CD4-positive, alpha-beta T cell treated with Interleukin-10 for 1 hour (primary cell): ENCODE measurements at places on chromosomes 4 and X.
A peak's percentile ranks its signal among the peaks of the same experiment; 100 is the strongest.

DNA sequence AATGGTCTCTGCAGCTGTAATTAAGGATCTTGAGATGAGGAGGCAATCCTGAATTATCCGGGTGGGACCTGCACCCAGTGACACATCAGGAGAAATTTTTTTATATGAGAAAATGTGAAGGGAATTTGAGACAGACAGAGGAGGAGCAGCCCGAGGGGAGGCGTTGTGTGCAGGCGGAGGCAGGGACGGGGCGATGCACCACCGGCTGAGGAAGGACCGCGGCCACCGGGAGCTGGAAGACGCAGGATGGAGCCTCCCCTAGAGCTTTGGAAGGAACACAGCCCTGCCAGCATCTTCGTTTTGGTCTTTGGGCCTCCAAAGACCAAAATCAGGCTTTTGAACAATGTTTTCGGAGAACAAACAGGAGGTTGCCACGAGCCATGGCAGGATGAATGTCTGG, 85.0 kb upstream of the ADRA2C start:
- DNase-seq, result no peak

DNA sequence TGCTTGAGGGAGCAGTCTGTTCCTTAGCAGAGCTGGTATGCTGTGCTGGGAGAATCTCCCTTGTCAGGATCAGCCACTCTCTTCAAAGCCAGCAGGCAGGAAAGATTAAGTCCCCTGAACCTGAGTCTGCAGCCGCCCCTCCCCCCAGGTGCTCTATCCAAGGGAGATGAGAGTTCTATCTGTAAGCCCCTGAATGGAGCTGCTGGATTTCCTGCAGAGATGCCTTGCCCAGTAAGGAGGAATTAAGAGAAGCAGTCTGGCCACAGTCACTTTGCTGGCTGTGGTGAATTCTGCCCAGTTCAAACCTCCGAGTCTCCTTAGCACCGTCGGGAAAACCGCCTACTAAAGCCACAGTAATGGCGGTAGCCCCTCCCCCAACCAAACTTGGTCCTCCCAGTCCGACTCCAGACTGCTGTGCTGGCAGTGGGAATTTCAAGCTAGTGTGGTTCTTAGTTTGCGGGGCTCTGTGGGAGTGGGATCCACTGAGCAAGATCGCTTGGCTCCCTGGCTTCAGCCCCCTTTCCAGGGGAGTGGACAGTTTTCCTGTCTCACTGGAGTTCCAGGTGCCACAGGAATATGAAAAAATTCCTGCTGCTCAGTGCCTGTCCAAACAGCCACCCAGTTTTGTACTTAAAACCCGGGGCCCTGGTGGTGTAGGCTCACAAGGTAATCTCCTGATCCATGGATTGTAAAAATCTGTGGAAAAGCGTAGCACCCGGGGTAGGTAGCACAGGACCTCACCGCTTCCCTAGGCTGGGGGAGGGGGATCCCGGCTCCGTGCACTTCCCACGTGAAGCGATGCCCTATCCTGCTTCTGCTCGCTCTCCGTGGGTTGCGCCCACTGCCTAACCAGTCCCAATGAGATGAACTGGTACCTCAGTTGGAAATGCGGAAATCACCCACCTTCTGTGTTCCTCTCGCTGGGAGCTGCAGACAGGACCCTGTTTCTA, 38.0 kb downstream of the RAB28 start:
- no peak for DNase-seq

- no peak for DNase-seq
These were observed 63.6 kb downstream of the PALLD start for GRCh38 chr4:168560184-168561180.

GRCh38 chr4:185213877-185214276, 4.5 kb downstream of the SNX25 start:
- no peak for DNase-seq

GRCh38 chrX:63258144-63258543, 93.0 kb downstream of the SPIN4 start:
- no peak for DNase-seq

- no peak for DNase-seq
These were observed 58.2 kb upstream of the DYNLT3 start for GRCh38 chrX:37905436-37906147.

DNA sequence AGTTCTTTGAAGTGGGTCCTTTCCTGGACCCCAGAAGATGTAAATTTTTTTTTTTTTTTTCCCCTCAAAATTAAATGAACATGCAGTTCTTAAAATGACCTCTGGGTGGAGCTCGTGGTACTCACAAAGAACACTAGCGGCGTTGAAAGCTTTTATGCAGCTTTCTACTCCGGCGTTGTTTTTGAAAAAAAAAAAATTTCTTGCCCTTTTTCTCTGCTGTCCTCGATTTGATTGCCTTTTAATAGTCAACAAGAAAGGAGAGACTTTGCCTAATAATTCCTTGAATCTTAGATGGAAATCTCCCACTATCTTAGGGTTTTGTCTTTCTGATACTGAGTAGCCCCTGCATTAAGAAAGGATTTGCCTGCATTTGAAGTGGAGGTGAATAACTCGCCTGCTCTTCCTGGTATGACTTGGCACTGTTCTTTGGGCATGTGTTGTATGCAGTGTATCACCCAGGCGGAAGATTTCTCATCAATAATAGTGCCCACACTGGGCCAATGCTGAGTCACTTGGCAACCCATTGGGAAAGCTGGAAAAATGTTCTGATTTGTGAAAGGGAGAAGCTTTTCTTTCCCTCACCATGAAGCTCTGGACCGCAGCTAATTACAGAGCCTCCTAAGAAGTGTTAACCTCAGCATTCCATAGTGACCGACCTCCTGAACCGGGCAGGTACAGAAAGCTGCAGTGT, 104.0 kb downstream of the PHEX start:
- DNase-seq, result peak; percentile 43

- DNase-seq, result no peak
These were observed 42.7 kb upstream of the CTAG2 start for GRCh38 chrX:154695911-154696675.

DNA sequence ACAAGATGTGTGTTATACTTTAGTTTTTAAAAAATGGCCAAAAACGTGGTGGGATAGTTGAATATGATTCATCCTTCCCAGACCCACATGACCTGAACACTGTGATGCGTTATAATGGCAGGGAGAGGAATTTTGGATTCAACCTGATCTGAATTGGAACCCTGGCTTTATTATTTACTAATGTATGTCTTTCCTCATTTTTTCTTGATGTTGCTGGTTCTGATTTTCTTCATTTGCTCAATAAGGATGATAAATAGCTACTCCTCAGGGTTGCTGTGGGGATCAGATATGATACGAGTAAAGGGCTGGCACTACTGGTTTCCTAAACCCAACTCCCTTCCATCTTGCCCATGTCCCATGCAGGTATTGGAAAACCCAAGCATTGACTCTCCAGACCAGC, 24.2 kb upstream of the ACSL1 start:
- no peak for DNase-seq

- DNase-seq, result no peak
These were observed 22.5 kb downstream of the OTUD6A start for GRCh38 chrX:70084592-70085240.

- no peak for DNase-seq
These were observed 220.1 kb downstream of the PDGFC start for GRCh38 chr4:156751486-156751885.

- no peak for DNase-seq
These were observed 12.3 kb downstream of the GEMIN8 start for GRCh38 chrX:14017399-14017798.

- no peak for DNase-seq
These were observed 8.5 kb upstream of the PCDH19 start for GRCh38 chrX:100418556-100418955.

GRCh38 chr4:165293061-165293460, 34.4 kb upstream of the MSMO1 start:
- no peak for DNase-seq

GRCh38 chrX:100417681-100418080, 7.6 kb upstream of the PCDH19 start:
- no peak for DNase-seq

- DNase-seq, result no peak
These were observed 2.7 kb downstream of the GPRASP2 start for GRCh38 chrX:102714994-102715393.

DNA sequence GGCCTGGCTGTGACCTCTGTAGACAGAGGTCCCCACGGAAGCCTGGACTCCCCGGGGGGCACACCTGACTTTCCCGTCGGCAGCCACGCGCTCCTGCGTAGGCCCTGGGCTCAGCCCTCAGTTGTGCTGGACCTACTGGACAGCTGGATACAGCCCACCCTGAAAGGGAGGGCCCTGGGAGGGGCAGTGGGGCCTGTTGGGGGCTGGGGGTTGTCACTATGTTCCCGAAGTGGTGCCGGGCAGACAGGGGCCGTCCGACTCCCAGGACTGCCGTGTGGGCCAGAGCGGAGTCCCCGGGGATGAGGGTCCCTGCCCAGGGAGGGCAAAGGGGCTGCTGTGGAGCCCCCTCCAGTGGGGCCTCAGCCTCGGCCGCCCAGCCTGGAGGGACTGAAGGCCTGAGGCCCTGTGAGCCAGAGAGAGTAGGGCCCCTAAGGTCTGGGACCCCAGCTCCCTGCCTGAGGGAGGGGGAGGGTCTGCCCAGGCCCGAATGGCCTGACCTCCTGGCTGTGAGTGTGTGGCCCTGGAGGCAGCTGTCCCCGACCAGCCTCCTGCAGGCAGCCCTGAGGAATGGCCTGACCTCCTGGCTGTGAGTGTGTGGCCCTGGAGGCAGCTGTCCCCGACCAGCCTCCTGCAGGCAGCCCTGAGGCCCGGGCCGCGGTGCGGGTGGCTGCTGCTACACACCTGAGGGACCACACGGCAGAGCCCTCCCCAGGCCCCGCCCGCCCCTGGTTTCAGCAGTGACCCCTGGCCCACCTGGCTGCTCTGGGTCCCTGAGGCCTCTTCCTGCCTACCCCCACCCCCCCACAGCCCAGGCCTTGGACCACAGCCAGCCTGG, 25.8 kb downstream of the FGFRL1 start:
- no peak for DNase-seq

DNA sequence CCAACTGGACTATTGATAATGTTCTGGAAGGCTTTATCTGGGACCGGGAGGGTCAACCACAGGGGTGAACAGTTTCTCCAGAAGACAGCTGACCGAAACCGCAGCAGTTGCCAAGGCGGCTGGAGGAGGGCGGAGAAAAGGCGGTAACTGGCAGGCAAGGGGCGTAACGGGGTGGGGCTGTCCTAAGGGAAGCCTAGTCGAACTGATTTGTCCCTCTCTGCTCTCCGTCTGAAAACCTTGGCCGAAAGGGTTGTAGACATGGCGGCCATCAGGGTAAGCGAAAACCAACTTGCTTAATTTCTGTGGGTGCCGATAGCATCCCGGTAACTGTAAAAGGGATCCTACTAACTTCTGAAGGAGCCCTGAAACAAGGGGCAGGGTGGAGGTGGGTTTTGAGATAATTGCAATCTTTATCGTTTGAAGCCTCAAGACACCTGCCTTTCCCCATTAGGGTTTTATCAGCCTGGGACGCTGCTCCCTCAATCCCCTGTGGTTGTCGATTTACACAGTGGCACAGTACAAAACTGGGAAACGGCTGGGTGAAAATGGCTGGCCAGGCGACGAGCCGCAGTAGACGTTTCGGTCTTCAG, at the start of gene APOOL:
Gene APOOL (plus strand): TSS at position 223 of the 590 bp plus-strand sequence. CDS start 36 bp downstream, at position 259.
- peak; percentile 84 for DNase-seq

DNA sequence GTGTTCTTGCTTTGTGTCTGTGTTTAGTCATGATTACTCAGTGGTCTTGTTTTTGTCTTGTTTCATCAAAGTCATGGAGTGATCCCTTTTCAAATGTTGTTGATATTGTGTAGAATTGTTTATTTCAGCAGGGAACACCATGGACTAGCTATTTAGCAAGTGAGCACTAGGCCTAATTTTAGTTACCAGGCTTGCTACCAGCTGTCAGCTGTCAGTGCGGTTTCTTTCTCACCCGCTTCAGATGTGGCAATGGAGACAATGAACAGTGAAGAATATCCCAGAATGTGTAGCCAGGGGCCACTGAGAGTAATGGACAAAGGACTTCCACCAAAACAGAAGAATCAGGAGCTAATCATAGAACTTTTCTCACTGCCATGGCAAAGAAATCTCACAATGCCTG, 432.8 kb upstream of the FMR1 start:
- DNase-seq, result no peak

DNA sequence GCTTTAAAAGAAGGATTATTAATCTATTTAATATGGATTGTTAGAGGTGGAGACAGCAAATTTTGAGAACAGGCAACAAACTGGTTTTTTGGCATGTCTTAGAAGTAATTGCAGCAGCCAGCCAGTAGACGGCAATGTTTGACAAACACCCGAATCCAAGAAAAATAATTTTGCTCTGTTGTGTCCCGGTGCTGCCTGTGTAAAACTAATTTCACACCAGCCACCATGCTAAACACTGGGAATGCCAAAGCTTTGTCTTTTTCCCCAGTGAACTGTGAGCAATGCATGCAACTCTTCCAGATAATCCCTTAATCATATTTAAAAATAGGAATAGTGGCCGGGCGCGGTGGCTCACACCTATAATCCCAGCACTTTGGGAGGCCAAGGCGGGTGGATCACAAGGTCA, 25.9 kb downstream of the SMIM31 start:
- DNase-seq, result peak; percentile 20

DNA sequence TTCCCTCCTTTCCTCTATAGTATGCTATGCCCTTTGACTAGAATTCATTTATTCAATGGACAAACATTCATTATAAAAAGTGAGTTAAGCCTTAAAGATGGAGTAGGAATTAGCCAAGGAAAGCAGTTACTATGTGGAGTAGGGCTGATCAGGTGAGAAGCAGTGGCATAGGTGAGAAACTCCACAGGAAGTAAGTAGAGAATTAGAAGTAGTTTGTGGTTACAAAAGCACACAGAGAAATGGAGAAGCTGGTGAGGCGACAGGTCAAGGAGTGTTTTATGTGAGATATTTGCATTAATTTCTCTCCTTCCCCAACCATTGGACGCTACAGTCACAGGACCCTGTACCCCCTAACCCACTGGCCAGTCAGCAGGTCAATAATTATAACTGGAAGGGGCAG, 30.6 kb downstream of the SETD7 start:
- DNase-seq, result peak; percentile 15

GRCh38 chrX:56268888-56269287, 36.7 kb downstream of the KLF8 start:
- DNase-seq, result no peak

DNA sequence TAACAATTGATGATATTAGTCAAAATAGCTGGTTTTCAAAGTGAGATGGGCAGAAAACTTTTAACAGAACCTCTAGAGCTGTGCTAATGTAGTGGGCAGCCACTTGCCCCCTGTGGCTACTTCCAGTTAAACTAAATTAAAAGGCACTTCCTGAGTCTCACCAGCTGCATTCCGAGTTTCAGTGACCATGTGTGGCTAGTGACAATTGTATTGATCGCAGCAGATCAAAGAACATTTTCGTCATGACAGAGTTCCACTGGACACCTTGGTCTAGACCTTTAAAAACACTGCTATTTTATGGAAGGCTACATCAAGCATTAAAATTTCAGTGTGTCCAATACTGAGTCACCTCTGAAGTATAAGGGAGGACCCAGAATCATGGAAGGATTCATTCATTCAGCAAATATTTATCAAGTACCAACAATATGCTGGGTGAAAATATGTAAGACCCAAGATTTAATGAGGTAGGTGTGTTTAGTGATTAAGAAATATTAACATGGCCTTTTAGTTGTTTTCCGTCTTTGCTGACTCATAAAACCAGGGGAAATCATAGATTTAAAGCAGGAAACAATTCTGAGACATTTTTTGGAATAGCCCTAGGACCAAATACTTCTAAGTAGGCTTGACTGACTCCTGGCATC, 5.1 kb upstream of the FAT1 start:
- DNase-seq, result no peak

- no peak for DNase-seq
These were observed 58.4 kb downstream of the AMELX start for GRCh38 chrX:11351375-11352295.
